Left kidney (tissue), 8 donors: ENCODE measurements at places on chromosomes 2 and 18. TPM values are rescaled to one million over a fixed set of nuclear protein-coding genes. Genes with fewer than 3 reads are reported as not detected.

- DNase-seq = no peak
Observed at GRCh38 chr2:38528008-38528442, 74.7 kb downstream of the HNRNPLL start.

DNA sequence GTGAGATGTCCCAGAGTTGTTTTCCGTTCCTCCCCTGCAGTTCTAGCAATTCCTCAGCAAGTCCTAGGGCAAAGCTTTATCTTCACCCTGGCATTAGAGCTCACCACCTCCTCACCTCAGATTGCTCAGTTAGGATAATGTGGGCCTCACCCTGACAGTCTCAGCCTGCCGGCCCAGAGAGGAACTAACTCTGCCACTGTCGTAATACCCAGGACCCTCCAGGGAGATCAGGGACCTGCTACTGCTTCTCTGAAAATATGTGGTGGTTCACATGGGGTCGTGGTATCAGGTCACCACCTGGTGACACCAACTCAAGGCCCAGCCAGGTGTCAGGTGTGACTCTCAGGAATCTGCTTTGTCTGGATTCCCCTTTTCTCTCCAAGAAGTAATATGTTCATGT, 120.7 kb downstream of the FEZ2 start:
- no peak for DNase-seq

DNA sequence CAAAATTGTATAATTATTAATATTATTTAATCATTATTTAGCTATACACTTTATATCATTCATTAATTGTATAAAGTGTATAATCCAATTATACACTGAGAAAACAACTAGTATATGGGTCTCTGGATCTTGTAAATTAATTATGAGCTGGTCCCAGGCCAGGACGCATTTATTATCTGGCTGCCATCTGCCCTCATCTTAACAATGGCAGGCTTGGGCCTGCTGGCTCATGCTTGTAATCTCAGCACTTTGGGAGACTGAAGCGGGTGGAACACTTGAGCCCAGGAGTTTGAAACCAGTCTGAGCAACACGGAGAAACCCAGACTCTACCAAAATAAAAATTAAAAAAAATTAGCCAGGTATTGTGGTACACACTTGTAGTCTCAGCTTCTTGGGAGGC, 502.2 kb upstream of the NRXN1 start:
- DNase-seq = no peak

- DNase-seq = no peak
Observed at GRCh38 chr2:209253544-209253943, 170.3 kb upstream of the MAP2 start.

- DNase-seq = no peak
Observed at GRCh38 chr2:236162031-236162845, 5.9 kb downstream of the GBX2 start.

- no peak for DNase-seq
Observed at GRCh38 chr2:64371727-64372126, 82.2 kb upstream of the LGALSL start.

DNA sequence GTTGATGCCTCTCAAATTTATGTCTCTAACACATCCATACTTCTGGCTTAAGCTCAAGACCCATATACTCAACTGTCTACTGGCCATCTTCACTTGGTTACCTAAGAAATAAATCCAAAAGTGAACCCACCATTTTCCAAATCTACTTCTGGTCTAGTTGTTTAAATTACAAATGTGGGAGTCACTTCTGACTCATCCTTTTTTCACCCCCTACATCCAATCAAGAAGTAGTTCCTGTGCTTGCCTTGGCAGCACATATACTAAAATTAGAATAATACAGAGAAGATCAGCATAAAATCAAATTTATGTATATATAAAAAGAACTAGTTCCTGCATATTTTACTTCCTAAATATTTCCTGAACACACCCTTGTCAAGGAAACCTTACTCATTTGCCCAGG, 53.6 kb downstream of the STRN start:
- DNase-seq = no peak

- DNase-seq = no peak
Observed at GRCh38 chr2:10912796-10913455, 1.2 kb downstream of the KCNF1 start.

DNA sequence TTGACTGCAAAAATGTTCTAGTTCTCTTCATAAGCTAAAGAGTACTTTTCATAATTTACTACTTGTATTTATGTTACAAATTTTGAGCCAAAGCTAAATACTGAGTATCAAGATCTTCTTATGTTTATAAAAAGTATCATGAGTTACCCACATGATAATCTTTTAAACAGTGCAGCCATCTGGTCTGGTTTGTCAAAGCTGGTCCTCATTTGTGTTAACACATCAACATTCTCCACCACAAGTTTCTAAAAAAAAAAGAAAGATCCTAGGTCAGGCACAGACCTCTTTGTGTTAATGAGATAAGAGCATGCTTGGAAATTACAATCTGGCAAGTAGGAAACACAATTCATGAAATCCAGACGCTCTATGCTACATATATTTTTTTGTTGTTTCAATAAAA, 75.5 kb upstream of the FRZB start:
- DNase-seq = no peak

- DNase-seq = peak; percentile 70
Observed at GRCh38 chr18:49858309-49859020, 45.1 kb upstream of the ACAA2 start.

GRCh38 chr2:191612496-191612895, 65.4 kb upstream of the NABP1 start:
- DNase-seq = no peak

The ECEL1 gene
- polyA plus RNA-seq = 12.4 TPM

The BBS5 gene
- polyA plus RNA-seq = 17.0 TPM

The TMEM237 gene
- polyA plus RNA-seq = 70.4 TPM

The NTSR2 gene
- not detected for polyA plus RNA-seq

The GPAT2 gene
- 3.8 TPM for polyA plus RNA-seq
